ENCODE measurements at places on chromosomes 13 and 19. TPM values are rescaled to one million over a fixed set of nuclear protein-coding genes. Genes with fewer than 3 reads are reported as not detected.

UBE2S gene
- 78.1 TPM for total RNA-seq

PSG3 gene
- total RNA-seq, result 0.42 TPM

TNFSF11 gene
- total RNA-seq, result not detected

TMEM38A gene
- total RNA-seq, result 0.27 TPM

PCCA gene
- total RNA-seq, result 9.9 TPM

TEX29 gene
- total RNA-seq, result not detected

SIGLEC9 gene
- 4.8 TPM for total RNA-seq

RNF17 gene
- total RNA-seq, result 1.1 TPM

ADGRE1 gene
- 6.6 TPM for total RNA-seq

CYP4F12 gene
- 1.9 TPM for total RNA-seq

LAMP1 gene
- 92.5 TPM for total RNA-seq

ADGRE2 gene
- total RNA-seq, result 5.3 TPM

TIMM50 gene
- total RNA-seq, result 53.0 TPM

C1QTNF9B gene
- total RNA-seq, result not detected

LGALS7B gene
- total RNA-seq, result not detected

ZSCAN4 gene
- not detected for total RNA-seq

ZNF547 gene
- 1.1 TPM for total RNA-seq

Measured in T-helper 17 cell (primary cell).